PC-3 (cell line): ENCODE measurements at places on chromosomes 5 and 9. TPM values are rescaled to one million over a fixed set of nuclear protein-coding genes. Genes with fewer than 3 reads are reported as not detected.

GRCh38 chr5:106875591-106876297, 795.0 kb downstream of the EFNA5 start:
- no peak overlapping the region for H3K27ac ChIP-seq
- no peaks in the 10 kb centered on the region for H3K36me3 ChIP-seq

- DNase-seq = peak; percentile 22
- H3K4me1 ChIP-seq = no peaks in the 10 kb centered on the region
- H3K27ac ChIP-seq = no peak overlapping the region
- no peak overlapping the region for H3K4me3 ChIP-seq
- peaks cover 73% of the 10 kb centered on the region for H3K36me3 ChIP-seq
Observed at GRCh38 chr5:14305045-14305444, 161.9 kb downstream of the TRIO start.

DNA sequence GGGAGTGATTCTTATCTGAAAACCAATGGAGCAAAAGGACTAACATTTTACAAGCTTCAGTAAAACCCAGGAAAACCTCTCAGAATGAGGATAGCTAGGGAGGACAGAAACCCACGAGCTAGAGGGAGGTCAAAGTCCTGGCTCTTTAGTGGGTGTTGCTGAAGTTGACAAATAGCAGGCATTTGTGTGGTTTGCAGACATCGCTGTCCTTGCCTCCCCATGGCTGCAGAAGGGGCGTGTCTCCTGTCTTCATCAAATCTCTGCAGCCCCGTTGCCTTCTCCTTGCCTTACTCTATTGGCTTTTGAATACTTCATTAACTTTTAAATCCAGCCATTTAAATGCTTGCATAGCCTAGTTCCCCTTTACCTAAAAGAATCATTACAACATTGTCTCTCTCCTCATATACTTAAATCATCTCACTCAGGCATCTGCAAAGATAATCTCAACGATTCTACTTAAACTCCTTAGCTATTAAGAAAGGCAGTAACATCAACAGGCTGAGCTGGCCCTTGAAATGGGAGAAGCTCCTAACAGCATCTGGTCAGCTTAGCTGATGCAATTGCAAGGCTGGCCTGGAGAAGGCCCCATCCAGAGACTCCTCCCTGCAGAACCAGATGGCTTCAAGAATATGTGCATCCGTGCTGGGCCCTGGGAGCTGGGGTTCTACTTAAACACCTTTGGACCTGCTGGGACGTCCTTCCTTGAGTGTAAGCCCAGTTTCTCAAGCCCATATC, 152.8 kb upstream of the TAS2R1 start:
- no peaks in the 10 kb centered on the region for H3K27me3 ChIP-seq
- no peak overlapping the region for H3K4me3 ChIP-seq
- H3K27ac ChIP-seq = peak overlapping the region; percentile 74
- H3K4me1 ChIP-seq = peaks cover 25% of the 10 kb centered on the region
- no peaks in the 10 kb centered on the region for H3K36me3 ChIP-seq

DNA sequence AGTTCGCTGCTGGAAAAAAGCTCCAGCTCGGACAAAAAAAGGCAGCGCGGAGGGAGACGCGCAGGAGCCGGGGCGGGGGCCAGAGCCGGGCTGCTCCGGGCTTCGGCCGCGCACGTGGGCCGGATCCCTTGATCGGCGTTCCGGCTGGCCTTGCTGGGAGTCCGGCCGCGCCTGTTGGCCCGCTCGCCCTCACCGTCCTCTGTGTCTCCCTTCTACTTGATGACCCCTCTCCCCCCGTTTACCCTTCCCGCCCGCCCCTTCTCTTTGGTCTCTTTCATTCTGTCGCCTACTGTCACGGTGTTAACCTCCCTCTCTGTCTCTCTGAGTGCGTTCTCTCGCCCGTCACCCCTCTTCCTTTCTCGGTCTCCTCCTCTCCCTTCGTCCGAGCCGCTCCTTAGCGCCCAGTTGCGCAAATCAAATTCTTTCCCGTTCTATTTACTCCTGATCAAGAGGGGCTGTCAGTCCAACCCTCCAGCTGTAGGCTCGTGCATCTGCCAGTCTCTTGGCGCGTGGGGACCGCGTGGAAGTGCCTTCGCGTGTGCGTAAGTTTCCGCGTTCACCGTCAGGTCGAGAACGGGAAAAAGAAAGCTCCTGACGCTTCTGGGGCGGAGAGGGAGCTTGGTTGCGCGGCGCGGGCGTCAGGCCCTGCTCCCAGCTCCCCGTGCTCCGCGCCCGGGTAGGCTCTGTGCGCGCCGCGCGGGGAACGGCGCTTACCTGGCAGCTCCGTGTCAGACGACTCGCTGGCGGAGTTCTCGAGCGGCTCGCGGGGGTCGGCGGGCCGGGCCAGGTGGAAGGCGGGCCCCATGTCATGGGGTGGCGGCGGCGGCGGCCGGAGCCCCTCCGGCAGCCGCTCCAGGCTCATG, 798 bp downstream of the PITX1 start:
- H3K4me1 ChIP-seq = peaks cover 13% of the 10 kb centered on the region
- H3K4me3 ChIP-seq = peak overlapping the region; percentile 99
- no peaks in the 10 kb centered on the region for H3K36me3 ChIP-seq
- peak overlapping the region; percentile 30 for H3K27ac ChIP-seq

- peaks cover 11% of the 10 kb centered on the region; the same call in 1 of the 2 replicates for H3K4me1 ChIP-seq
- no peak overlapping the region for H3K27ac ChIP-seq
- H3K27me3 ChIP-seq = no peaks in the 10 kb centered on the region
- H3K36me3 ChIP-seq = no peaks in the 10 kb centered on the region
Observed at GRCh38 chr5:134530301-134531077, 5.0 kb downstream of the JADE2 start.

DNA sequence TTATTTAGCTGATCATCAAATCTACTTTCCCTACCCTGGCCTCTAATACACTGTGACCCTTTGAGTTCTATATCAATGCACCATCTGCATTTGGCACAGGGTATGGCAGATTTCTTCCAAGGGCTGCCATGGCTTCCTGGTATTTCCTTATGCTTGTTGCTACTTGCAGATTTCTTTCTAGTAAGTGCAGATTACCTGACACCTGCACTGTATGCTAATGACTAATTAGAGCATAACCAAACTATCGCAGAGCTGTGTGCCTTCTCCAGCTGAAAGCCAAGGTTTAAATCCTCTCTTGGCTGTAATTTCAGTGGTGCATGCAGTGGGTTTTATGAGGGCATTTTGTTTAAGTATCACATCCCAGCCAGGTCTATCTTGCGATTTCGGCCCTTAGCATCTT, 293.7 kb downstream of the KIF4B start:
- no peaks in the 10 kb centered on the region for H3K36me3 ChIP-seq
- H3K4me1 ChIP-seq = no peaks in the 10 kb centered on the region
- no peak for DNase-seq
- no peak overlapping the region for H3K27ac ChIP-seq
- no peak overlapping the region for H3K4me3 ChIP-seq

DNA sequence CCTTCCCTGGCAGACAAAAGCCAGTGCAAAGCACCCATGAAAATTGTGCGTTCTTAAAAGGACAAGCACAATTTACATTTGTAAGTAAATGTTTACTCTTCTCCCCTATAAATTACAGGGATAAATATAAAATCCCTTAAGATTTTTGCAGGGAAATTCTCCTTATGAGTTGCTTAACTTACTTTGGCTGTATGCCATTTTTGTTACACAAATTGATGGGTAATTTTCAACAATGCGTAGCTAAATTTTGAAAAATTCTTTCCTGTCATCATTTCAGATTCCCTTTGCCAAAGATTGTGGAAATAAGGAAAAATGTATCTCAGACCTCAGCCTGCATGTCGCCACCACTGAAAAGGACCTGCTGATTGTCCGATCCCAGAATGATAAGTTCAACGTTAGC, 64.2 kb upstream of the ITGA2 start:
- peaks cover 10% of the 10 kb centered on the region for H3K4me1 ChIP-seq
- H3K36me3 ChIP-seq = no peaks in the 10 kb centered on the region
- no peak overlapping the region for H3K27ac ChIP-seq
- no peak for DNase-seq
- no peaks in the 10 kb centered on the region for H3K27me3 ChIP-seq

DNA sequence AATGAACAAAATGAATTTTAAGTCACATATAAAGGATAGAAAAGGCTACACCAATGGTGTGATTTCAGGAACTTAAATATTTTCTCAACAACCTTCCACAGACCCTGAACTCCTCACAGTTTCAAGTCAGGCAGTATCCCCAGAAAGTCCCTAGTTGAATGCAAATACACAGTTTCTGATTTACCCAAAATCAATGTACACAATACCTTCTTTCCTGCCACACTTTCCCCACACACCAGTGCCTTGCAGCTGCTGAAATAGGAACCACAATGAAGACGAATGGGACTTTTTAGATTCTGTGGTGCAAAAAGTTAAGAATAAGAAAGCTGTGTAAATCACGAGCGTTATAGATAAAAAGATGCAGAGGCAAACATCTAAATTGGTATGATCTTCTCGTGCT, 552.4 kb upstream of the MEF2C start:
- no peaks in the 10 kb centered on the region for H3K36me3 ChIP-seq
- H3K27ac ChIP-seq = no peak overlapping the region
- H3K4me3 ChIP-seq = no peak overlapping the region
- H3K27me3 ChIP-seq = no peaks in the 10 kb centered on the region
- peaks cover 11% of the 10 kb centered on the region for H3K4me1 ChIP-seq
- DNase-seq = no peak

- H3K4me3 ChIP-seq = no peak overlapping the region
- no peaks in the 10 kb centered on the region for H3K27me3 ChIP-seq
- H3K27ac ChIP-seq = no peak overlapping the region
- H3K36me3 ChIP-seq = no peaks in the 10 kb centered on the region
Observed at GRCh38 chr5:81783401-81783800, 32.5 kb upstream of the SSBP2 start.

DNA sequence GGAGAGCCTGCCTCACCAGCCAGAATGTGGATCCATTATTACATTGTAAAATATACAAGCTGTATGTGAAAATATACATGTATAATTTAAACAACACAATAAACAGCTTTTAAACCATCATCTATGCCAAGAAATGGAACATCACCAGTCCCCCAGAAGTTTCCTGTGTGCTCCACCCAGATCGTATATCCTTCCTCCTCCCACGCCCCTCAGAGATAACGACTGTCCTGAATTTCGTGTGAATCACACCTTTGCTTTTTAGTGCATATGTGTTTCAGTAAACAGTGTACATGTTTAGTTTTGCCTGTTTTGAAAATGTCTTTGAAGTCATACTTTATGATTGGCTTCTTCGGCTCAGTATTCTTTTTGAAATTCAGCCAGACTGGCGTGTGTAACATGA, 134.6 kb upstream of the MYO10 start:
- no peaks in the 10 kb centered on the region for H3K36me3 ChIP-seq
- H3K27ac ChIP-seq = peak overlapping the region; percentile 12
- peak; percentile 34 for DNase-seq
- no peak overlapping the region for H3K4me3 ChIP-seq

- H3K27me3 ChIP-seq = no peaks in the 10 kb centered on the region
- H3K27ac ChIP-seq = no peak overlapping the region
- peaks cover 33% of the 10 kb centered on the region for H3K4me1 ChIP-seq
- DNase-seq = no peak
- no peaks in the 10 kb centered on the region for H3K36me3 ChIP-seq
- H3K4me3 ChIP-seq = no peak overlapping the region
Observed at GRCh38 chr9:91428927-91429351, 5.3 kb upstream of the NFIL3 start.

GRCh38 chr5:127068493-127069214, 4.6 kb downstream of the C5orf63 start:
- H3K4me3 ChIP-seq = no peak overlapping the region
- DNase-seq = peak; percentile 51
- H3K27me3 ChIP-seq = no peaks in the 10 kb centered on the region

- DNase-seq = no peak
- peaks cover 4% of the 10 kb centered on the region; the same call in 1 of the 2 replicates for H3K36me3 ChIP-seq
- no peak overlapping the region for H3K27ac ChIP-seq
- no peaks in the 10 kb centered on the region for H3K27me3 ChIP-seq
- H3K4me1 ChIP-seq = peaks cover 13% of the 10 kb centered on the region
Observed at GRCh38 chr9:136441681-136442245, 2.1 kb upstream of the INPP5E start.

- DNase-seq = no peak
- no peak overlapping the region for H3K27ac ChIP-seq
- H3K36me3 ChIP-seq = no peaks in the 10 kb centered on the region
- no peaks in the 10 kb centered on the region for H3K4me1 ChIP-seq
- H3K4me3 ChIP-seq = no peak overlapping the region
- peaks cover 73% of the 10 kb centered on the region for H3K27me3 ChIP-seq
Observed at GRCh38 chr5:170570476-170570875, 66.7 kb downstream of the KCNIP1 start.

- no peak for DNase-seq
- no peak overlapping the region for H3K4me3 ChIP-seq
- H3K4me1 ChIP-seq = no peaks in the 10 kb centered on the region
- no peaks in the 10 kb centered on the region for H3K36me3 ChIP-seq
Observed at GRCh38 chr5:170430256-170430655, 41.1 kb upstream of the KCNMB1 start.

Gene GLRA1
- not detected in 2 replicates for total RNA-seq

Gene FREM1
- total RNA-seq = 0.52 and 1.2 TPM in 2 replicates

Gene PTGES
- 21.0 and 26.8 TPM in 2 replicates for total RNA-seq

Gene NUP214
- 22.0 and 25.6 TPM in 2 replicates for total RNA-seq

Gene SLC23A1
- not detected in 2 replicates for total RNA-seq

Gene SLC45A2
- not detected in 2 replicates for total RNA-seq

Gene HAVCR2
- total RNA-seq = 0.04 TPM in 1 of 2 replicates, not detected in the other
